ENCODE measurements at places on chromosomes 3 and 15.

DNA sequence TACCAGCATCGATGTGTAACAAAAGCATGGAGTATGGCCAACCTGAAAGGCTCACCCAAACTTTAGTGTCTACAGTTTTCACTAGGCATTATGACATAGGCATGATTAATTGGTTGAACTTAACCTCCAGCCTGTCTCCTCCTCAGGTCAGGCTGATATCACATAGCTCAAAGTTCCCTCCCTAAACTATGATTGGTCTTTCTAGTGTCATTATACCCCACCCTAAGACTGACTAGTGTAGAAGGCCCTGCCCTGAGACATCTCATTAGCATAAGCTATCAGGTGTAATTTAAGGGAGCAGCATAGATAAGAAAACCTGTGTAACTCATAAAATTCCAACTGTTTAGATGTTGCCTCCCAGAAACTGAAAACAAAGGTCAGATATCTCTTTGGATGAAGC, 195.2 kb downstream of the ALCAM start:
- no peak for DNase-seq

DNA sequence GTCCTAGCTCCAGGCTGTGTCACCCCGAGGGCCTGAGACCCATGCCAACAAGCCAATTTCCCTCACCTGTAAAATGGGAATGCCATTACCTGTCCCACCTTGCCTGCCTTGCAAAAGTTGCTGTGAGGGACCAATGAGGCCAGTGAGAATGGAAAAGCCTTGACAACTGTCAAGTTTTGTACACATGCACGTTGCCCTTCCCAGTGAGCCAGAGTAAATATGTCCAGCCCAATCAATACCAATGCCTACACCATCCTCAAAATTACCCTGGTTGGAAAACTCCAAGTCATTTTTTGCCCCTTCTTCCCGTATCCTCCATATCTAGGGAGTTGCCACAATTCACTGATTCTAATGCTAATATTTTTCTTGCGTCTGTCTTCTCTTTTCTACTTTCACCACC, 73.5 kb upstream of the RASGRF1 start:
- no peak for DNase-seq

- DNase-seq = no peak
Observed at GRCh38 chr3:48595526-48596121, 495 bp upstream of the COL7A1 start.

DNA sequence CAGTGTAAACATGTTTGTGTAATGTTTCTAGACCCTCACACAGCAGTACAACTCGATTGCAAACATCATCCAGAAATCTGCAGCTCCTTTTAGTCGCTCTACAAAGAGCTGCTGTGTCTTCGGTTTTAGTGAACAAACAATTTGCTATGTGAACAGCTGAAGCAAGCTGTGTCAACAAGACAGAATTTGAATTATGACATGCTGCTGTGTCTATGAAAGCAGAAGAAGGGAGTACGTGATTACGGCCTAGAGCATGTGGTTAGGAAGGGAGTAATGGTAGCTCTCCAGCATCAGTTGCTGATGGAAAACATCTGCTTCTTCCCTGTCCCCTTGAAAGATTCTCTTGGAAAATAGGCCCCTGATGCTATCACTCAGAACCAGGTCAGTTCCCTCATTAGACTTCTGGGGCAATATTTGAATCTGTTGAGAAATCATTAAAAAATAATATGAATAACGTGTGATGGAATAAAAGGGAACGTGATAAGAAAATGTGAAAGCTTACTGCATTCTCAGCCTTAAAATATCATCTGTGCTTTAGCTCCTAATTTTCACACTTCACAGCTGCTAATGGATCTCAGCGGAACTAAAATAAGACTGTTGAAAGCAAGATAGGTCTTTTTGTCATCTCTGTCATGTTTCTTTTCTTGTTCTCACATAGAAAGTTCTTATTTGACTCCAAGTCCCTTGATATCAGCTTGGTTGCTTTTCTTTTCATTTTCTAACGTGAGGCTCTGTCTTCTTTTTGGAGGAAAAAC, 891.5 kb downstream of the ROBO2 start:
- no peak for DNase-seq

GRCh38 chr3:180011927-180012326, 24.8 kb downstream of the PEX5L start:
- DNase-seq = no peak

GRCh38 chr3:9884555-9885165, 4.6 kb upstream of the CIDEC start:
- DNase-seq = no peak

DNA sequence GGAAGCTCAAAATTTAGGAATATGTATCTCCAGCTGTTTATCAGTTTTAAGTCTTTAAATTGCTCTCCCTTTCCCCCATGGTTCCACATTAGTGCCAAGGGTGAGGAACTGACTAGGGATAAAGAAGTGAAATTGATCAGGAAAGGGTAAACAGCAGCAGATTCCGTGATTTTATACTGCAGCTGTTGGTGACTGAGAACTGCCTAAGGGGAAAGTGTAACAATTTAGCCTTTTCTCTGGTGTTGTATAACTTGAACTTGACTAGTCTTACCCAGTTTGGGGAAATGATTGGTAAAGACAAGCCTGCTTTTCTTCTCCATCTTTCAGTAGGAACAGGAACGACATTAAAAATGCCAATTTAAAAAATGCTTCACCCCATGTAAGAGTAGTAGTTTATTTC, 5.0 kb downstream of the SPRED1 start:
- no peak for DNase-seq

DNA sequence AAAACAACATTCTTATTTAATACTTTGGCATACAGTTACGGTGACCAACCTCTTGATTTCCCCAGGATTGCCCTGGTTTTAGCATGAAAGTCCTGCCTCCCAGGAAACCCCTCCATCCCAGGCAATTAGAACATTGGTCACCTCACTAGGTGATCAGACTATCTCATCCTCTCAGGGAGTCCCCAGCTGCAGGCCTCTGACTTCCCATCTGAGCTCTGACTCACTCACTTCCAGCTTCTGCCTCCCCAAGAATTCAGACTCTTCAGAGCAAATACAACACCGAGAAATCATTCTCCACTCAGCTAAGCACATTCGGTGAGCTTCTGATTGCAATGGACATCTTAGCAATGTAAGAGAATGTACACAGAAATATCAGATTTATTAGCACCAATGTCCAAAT, 92.4 kb upstream of the HES1 start:
- DNase-seq = no peak

DNA sequence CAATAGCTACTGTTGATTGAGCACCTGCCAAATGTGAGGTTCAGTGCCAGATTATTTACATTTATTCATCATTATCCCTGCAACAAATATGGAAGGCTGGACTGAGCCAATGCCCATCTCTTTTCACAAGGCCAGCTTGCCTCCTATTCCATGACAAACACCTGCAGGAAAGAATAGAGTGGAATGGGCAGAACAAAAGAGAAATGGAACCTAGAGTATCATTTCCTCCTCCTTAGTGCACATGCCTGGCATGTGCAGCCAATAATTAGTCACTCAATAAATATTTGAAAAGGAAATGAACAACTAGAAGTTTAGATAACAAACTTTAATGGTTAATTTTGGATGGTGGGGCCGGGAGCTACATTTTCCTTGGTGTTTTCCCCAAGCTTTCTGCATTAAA, 61.4 kb upstream of the MYRIP start:
- DNase-seq = no peak

- no peak for DNase-seq
Observed at GRCh38 chr15:96774216-96774615, 443.7 kb downstream of the NR2F2 start.

GRCh38 chr3:152172460-152172859, 96.3 kb upstream of the MBNL1 start:
- no peak for DNase-seq

- DNase-seq = no peak
Observed at GRCh38 chr3:186746008-186746407, 28.8 kb downstream of the KNG1 start.

- no peak for DNase-seq
Observed at GRCh38 chr3:55959471-55960080, 472.5 kb upstream of the WNT5A start.

- no peak for DNase-seq
Observed at GRCh38 chr3:162138509-162138908, 641.9 kb downstream of the OTOL1 start.

GRCh38 chr3:30672287-30672735, 65.9 kb downstream of the TGFBR2 start:
- DNase-seq = no peak

GRCh38 chr3:89058371-89058770, 49.0 kb upstream of the EPHA3 start:
- DNase-seq = no peak

- no peak for DNase-seq
Observed at GRCh38 chr3:179528772-179529171, 34.0 kb upstream of the ACTL6A start.

DNA sequence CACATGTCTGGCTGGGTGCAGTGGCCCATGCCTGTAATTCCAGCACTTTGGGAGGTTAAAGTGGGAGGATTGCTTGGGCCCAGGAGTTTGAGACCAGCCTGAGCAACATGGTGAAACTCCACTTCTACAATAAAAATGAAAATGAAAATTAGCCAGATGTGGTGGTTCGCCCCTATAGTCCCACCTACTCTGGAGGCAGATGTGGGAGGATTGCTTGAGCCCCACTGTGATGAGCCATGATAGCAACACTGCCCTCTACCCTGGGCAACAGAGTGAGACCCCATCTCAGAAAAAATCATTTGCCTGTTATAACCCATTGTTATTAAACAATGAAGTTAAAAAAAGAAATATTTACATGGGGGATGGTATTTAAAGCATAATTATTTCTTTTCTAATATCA, 240.1 kb upstream of the ZPLD1 start:
- DNase-seq = no peak

- no peak for DNase-seq
Observed at GRCh38 chr3:127997016-127997415, 55.2 kb upstream of the SEC61A1 start.

DNA sequence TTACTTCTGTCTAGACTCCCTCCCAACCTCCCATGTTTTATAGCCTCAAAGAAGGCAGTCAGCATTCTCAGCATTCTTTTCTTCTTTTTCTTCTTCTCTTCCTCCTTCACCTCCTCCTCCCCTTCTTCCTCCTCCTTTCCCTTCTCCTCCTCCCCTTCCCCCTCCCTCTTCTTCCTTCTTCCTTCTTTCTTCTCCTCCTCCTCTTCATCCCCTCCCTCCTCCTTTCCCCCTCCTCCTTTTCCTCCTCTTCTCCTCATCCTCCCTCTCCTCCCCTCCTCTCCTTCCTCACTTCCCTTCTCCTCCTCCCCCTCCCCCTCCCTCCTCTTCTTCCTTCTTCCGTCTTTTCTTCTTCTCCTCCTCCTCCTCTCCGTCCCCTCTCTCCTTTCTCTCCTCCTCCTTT, 3.6 kb upstream of the LPCAT4 start:
- DNase-seq = no peak

GRCh38 chr3:145903472-145904013, 257.4 kb downstream of the PLOD2 start:
- no peak for DNase-seq

GRCh38 chr3:25297667-25298585, 130.1 kb upstream of the RARB start:
- DNase-seq = no peak

DNA sequence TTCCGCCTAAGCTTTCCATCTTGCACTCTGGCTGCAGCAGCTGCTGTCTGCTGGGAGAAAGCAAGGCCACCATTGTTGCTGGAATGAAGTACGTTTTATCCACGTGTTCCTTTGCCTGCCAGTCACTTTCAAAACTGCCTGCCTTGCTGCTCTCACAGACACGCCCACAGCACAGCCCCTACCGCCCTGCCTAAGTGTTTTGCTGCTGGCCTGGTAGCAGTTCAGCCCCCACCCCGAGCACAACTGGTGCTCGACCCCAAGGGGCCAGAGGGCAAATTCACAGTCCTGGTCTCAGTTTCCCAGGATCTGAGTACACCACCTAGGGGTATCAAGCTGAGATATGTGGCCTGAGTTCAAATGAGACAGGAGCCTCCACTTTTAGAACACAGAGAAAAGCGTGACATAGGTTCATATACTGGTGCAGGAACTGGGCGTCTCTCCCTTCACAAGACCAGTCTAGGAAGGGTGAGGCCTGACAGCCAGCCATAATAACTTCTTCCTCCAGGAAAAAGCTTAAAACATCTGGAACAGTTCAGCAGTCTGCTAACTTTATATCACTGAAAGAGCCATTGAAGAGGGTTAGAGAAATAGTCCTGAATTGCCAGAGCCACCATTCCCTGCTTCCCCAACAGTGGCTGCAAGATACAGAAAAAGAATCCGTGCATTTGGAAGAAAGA, 1012.3 kb downstream of the ZPLD1 start:
- no peak for DNase-seq

DNA sequence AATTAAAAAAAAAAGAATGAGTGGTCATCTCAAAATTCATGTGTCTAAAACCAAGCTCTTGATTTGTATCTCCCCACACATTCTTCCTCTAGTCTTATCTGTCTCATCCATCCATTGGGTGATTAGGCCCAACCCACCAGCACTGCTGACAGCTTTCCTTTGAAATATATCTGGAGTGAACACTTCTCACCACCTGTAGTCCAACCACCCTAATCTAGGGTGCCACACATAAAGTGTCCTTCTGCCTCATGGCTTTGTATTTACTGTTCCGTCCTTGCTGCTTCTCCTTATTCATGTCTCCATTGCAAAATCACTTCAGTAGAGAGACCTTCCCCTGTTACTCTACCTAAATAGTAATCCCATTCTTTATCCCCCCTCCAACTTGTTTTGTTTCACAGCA, 82.4 kb upstream of the PTX3 start:
- DNase-seq = no peak

GRCh38 chr3:107816107-107816506, 274.7 kb downstream of the CD47 start:
- no peak for DNase-seq

DNA sequence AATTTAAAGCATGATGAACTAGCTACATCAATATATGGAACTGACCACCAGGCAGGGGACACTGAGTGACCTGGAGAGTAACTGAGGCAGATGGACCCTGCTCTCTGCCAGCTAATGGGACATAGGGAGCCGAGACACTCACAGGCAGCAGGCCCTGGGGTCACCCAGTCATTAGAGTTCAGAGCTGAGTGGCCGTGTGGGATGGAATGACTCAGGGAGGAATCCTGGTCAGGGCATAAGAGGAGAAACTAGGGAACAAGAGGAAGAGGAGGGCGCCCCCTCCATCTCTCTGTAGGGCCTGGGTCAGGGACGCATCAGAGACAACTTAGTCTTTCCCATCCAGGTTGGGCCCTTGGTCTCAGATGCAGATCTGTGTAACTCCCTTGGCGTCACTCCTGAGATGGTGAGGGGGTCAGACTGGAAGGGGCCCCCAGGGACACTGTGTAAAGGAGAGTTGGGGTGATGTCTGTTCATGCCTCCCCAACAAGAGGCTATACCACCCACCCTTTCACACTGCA, 39.8 kb downstream of the CCDC12 start:
- DNase-seq = no peak

DNA sequence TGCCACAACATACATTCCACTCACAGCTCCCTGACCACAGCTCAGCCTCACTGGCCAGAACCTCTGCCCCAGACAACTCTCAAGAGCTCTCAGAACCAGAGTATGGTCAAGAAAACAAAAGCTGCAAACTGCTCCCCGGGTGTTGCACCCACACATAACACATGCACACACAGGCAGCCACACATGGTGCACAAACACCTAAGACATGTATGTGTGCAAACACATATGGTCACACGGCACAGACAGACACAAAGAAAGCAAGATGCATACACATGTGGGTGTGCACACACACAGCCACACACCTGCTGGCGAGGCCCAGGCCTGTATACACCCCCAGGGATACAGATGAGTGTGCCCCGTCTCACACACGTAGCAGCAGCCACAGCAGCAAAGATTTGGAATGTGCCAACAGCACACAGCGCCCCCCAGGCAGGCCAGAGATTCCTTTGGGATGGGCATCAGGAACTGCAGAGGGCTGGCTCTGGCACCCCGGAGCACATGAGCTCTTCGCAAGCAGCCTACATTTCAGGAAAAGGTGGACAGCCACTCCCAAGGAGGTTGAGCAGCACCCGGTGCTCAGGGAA, 6.6 kb downstream of the KLF15 start:
- no peak for DNase-seq

Measured in CD4-positive, alpha-beta T cell treated with Interleukin-17A for 1 hour (primary cell).